ENCODE measurements at places on chromosomes 1 and 21.

DNA sequence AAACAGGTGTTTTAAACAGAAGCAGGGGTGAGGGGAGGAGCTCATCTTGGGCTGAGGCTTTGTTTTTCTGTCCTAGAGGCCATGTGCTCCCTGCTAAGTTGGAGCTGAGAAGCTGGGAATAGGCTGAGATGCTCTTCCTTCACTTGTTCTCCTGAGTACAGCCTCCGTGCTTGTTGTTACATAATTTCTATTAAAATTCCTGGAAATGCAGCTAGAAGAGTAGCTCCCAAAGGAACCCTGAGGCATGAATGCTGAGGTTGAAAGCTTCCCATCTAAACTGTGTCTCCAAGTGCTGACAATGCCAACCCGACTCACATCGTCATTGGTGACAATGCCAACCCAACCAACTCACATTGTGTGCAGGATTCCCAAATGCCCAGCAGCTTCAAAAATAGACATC is 12.6 kb upstream of the ITPKB start:
- no peak for DNase-seq

DNA sequence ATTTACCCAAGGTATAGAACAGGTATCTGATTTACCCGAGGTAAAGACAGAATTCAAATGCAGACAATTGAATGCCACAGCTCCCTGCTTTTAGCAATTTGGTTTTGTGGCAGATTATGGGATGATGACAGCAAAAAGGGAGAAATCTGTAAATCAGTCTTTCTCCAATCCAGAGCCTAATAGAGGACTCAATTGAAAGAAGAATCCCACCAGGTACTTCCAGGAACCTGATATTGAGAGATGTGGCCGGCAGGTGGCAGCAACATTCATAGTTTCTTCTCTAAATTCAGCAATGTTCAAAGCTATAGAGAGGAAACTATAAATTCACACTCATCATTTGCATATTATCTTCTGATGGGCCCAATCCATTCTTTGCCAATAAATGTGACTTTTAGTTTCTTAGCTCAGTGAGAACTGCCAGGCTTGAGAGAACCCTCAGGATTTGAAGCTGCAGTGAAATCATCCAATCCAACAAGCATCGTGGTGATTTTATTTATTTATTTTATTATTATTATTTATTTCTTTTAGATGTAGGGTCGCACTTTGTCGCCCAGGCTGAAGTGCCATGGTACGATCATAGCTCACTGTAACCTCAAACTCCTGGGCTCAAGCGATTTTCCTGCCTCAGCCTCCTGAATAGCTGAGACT is 9.8 kb upstream of the PHACTR4 start:
- DNase-seq = peak; percentile 72

GRCh38 chr1:167713330-167714081 is 8.3 kb upstream of the MPZL1 start:
- no peak for DNase-seq

DNA sequence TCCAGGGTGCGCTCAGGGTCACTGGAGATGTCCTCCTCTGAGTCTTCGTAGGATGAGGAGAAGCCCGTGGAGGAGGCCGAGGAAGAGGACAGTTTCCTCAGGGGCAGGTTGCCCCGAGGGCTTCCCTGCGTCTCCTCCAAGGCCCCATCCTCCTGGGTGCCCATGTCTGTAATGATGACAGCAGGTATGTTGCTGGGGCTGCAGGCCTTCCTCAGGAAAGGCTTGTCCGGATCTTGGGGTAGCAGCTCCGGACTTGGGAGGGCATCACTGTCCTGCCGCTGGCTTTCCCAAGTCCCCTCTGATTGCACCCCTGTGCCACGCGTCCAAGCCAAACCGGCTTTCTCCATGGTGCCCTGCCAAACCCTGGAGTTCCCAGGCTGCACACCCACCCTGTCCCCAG is 3.5 kb downstream of the ITPKB start:
- no peak for DNase-seq

Measured in posterior cingulate gyrus (tissue), 11 donors.